ENCODE measurements at places on chromosomes 2 and 18.

- no peak for DNase-seq
Observed at GRCh38 chr2:101380376-101380775, 6.9 kb downstream of the CREG2 start.

DNA sequence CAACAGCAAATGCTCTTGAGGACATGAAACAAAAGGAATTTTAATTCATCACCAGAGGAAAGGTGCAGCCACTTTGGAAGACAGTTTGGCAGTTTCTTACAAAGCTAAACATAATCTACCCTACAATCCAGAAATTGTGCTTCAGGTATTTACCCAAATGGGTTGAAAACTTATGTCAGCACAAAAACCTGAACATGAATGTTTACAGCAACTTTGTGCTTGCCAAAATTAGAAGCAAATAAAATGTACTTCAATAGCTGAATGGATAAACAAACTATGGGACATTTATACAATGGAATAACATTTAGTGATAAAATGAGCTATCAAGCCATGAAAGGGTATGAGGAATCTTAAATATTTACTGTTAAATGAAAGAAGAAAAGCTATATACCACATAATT is 6.9 kb upstream of the MAP2 start:
- DNase-seq, result no peak

- DNase-seq, result no peak
Observed at GRCh38 chr18:45324495-45325113, 290.7 kb upstream of the SLC14A2 start.

DNA sequence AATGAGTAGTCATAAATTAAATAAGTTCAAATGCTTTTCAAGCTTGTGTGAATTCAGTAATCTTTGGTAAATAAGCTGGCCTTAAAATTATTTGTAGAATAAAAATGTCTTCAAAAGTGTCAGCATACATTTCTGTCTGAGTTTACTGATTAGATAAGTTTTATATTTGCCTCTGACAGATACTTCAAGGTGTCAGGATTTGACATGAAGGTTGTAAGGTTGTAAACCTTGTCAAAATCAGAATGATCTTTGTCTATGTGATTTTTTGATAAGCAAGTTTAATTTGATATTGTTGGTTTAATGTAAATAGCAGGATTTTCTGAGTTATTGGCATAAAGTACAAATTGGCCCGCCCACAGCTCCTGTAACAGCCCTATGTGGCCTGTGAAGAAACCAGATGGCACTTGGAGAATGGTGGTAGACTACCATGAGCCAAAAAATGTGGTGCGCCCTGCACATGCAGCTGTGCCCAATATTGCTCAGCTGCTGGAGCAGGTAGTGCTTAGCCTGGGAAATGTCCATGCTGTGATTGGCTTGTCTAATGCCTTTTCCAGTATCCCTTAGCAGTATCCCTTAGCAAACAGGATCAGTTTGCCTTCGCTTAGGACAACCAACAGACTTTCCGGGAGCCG is 188.0 kb upstream of the SPHKAP start:
- no peak for DNase-seq

- DNase-seq, result no peak
Observed at GRCh38 chr2:240326886-240327285, 108.6 kb upstream of the GPC1 start.

DNA sequence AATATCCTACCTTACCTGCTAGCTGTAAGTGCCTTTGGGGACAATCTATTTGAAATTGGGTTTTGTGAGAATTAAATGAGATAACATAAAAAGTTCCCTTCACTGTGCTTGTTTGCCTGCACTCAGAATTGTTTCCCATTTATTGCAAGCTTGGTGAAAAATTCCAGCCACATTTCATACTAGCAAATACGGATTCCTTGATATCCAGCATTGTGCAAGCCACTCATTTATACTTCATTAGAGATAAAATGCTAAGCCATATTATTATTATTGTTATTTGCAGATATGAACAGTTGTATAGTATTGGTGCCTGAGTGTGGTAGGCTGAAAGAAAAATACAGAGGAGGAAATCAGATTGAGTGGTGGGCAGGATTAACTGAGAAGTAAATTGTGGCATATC is 31.9 kb downstream of the ACSL3 start:
- no peak for DNase-seq

DNA sequence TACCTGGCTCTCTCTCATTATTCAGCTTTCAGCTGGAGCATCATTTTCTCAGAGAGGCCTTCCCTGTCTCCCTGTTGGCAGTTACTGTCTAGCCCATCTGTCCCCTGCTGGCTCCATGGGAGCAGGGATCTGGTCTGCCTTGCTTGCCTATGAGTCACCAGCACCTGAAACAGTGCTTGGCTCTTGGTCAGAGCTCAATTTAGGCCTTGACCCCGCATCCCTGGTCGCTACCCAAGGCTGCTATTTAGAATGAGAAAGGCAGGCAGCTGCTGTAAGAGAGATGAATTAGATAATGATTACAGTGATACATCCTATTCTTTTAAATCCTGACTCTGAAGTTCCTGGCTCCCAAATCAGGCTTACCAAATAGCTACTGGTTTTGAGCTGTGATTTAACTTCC is 32.9 kb downstream of the KCNE4 start:
- DNase-seq, result no peak

GRCh38 chr18:58562999-58563667 is 65.8 kb downstream of the ALPK2 start:
- no peak for DNase-seq

DNA sequence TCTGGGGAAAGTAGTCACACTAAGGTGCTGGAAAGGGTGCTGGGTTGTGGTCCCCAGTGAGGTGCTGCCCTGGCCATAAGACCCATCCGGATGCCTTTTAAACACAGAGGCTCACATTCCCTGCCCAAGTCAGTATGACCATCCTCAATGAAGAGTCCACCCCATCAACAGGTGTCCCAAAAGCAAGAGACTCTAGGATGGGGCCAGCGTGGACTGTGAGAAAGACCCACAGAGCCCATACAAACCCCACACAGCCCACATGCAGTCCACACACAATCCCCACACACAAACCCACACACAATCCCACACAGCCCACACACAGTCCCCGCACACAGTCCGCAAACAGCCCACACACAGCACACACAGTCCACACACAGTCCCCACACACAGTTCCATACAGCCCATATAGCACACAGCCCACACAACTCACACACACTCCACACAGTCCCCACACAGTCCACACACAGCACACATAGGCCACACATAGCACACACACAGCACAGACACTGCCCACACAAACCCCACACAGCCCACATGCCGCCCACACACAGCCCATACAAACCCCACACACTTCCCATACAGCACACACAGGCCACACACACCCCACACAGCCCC is 241.4 kb upstream of the SALL3 start:
- DNase-seq, result no peak

GRCh38 chr2:108388045-108388444 is 10.3 kb downstream of the SULT1C4 start:
- no peak for DNase-seq

- DNase-seq, result no peak
Observed at GRCh38 chr18:73520229-73520628, 627.4 kb downstream of the FBXO15 start.

GRCh38 chr18:66550366-66550765 is 53.5 kb downstream of the CDH19 start:
- no peak for DNase-seq

DNA sequence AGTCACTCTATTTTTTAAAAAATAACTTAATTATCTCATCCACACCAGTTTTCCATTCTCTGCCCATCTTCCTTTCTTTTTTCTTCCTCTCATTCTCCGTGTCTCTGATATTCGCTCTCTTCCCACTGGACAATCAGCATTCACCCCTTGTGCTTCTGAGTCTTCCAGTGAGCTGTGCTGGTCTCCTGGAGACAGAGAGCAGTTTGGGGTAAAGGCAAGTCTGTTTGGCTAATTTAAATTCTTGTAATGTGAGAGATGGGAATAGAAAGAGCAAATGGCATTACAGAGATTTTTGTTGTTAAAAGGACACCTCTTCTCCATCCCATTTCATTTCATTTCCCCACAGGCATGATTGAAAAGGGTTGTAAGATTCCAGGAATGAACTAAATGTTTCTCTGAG is 107.5 kb downstream of the DTNA start:
- DNase-seq, result no peak

GRCh38 chr2:127137741-127138140 is 30.8 kb upstream of the BIN1 start:
- no peak for DNase-seq

- no peak for DNase-seq
Observed at GRCh38 chr2:96924775-96925747, 55.2 kb upstream of the SEMA4C start.

DNA sequence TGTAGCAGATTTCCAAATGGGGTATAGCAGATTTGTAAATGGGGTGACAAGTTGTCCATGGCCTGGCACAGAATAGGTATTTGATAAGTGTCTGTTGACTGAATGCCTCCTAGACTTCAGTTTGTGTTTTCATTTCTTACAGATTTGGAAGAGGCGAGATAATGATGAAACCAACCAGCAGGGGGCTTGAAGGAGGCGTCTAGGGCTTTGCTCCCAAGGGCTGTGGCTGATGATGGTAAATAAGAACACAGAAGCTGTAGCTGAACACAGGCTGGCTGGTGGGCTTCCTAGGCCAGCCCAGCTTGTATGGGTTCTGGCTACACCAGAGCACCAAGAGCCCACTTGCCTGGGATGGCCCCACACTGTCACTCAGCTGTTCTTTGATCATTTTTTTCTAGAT is 19.4 kb downstream of the SFTPB start:
- no peak for DNase-seq

- DNase-seq, result no peak
Observed at GRCh38 chr2:27627963-27628766, 647 bp downstream of the CCDC121 start.
